Stimulated activated CD4-positive, alpha-beta T cell treated with anti-CD3 and anti-CD28 coated beads, Interleukin-1b, Interleukin-23, amount 100 ng/mL, for 24 hours (primary cell): ENCODE measurements at places on chromosomes 7 and 10.
A peak's percentile ranks its signal among the peaks of the same experiment; 100 is the strongest.

GRCh38 chr10:46040004-46040403 is 6.1 kb downstream of the MSMB start:
- no peak for DNase-seq

GRCh38 chr10:59851864-59852263 is 54.5 kb downstream of the CCDC6 start:
- DNase-seq, result no peak

DNA sequence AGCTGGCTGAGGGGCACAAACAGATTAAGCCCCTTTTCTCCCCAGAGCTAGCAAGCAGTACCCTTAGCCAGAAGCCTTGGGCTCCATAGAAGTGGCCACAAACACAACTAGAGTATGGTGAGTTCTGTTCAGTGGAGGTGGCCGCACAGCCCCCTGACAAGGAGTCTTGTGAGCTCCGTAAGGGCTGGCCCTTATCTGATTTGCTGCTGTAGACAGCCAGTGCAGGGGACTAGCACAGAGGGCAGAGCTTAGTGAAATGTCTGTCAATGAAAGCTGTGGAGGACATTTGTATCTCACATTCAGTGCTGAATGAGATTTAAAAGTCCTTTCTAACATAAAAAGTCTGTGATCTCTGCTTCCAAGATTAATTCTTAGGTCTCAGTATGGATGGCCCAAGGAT is 137.3 kb downstream of the AUTS2 start:
- DNase-seq, result no peak

- DNase-seq, result peak; percentile 41
Observed at GRCh38 chr10:119270762-119271366, 63.5 kb downstream of the GRK5 start.

- DNase-seq, result no peak
Observed at GRCh38 chr7:5420881-5421713, 2.5 kb downstream of the TNRC18 start.

DNA sequence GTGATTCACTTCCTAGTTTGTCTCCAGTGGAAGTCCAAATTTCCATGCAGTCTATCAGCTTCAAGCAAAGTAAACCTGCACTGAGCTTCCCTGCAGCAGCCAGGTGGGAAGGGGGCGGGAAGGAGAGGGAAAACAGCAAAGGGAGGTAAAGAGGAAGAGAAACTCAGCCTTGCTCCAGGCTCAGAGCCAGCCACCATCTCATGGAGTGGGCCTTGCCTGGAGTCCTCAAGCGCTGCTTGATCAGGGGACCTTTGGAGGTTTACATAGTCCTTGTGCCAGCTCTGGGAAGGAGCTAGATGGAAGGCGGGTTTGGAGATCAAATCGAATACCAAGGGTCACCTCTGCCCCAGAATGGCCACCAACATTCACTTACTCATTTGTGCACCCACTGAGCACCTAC is 7.4 kb downstream of the CRTAC1 start:
- DNase-seq, result no peak

DNA sequence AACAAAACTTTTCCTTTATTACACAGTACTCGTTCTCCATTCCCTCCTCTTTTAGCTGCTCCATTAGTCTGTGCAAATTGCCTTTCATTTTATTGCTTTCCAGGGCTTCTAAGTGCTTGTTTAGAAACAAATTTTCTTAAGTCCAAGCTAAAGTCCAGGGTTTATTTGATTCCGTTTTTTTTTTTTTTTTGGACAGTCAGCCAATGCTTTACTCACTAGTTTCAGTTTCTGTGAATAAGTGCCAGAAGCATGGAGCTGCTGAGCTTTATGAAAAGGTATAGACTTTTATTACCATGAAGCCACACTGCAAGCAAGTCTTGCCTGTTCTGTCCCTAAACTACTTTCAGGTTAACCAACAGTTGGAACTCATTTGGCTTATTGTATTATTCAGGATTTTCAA is 455.0 kb downstream of the GFRA1 start:
- DNase-seq, result no peak

DNA sequence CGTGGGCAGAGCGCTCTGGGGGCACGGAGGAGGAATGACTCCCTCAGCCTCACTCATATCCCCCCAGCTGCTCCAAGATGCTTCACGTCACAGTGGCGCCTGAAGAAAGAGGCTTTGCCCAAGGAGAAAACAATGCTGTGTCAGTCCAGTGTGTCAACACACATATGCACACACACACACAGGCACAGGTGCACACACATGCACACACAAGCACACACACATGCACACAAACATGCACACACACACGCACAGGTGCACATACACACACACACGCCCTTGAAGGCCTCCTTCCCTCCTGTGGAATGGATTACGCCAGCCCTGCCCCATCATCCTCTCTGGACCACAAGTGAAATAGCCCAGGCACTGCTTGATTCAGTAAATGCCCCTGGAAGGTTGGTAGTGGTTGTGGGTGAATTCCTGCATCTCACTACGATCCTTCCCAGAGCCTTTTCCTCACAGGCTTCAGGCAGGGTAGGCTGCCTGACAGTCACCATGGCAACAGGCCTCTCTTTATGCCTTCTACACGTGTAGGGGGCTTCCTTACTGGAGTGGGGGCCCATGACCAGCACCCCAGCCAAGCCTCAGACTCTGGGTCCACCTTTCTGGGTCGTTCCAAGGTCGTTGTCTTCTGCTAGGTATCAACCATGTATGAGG is 371.5 kb upstream of the PODXL start:
- no peak for DNase-seq
